ENCODE measurements at places on chromosomes 6 and 20.

DNA sequence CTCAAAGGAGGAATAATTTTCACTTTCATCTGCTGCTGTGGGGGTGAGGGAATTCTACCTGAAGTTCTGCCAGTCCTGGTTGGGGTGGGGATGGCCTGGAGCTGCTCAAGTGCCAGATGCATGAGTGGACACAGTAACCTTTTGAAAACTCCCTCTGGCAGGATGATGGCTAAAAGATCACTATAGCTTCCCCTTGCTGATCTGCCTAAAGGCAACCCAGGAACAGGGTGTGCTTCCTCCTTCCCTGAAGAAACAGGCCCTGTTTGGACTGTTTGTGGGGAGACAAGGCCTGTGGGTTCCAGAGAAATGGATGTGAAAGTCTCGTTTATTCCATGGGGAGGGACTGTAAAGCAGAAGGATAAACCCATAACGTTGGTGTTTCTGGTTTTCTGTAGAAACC is 176.9 kb downstream of the DTNBP1 start:
- DNase-seq: no peak

DNA sequence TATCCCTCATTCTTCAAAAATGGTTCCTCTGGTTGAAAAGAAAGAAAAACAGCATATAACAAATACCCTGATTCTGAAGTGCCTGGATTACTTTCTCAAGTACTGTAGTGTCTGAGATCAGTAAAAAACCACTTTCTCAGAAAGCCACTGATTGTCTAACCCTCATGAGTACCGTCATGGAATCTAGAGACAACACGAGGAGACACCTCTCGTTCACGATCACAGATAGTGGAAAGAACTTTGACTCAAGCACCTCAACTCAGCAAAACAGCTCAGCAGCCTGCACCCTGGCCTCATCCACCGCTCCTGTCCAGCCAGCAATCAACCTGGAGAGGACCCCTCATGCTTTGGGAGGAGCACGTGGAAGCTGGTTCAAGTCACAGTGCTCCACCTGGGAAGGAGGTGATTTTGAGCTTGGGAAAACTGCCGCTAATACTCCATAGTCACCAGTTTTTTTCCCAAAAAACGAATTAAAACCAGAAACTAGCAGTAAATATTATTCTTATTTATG is 1.0 kb downstream of the SCML4 start:
- no peak for DNase-seq

DNA sequence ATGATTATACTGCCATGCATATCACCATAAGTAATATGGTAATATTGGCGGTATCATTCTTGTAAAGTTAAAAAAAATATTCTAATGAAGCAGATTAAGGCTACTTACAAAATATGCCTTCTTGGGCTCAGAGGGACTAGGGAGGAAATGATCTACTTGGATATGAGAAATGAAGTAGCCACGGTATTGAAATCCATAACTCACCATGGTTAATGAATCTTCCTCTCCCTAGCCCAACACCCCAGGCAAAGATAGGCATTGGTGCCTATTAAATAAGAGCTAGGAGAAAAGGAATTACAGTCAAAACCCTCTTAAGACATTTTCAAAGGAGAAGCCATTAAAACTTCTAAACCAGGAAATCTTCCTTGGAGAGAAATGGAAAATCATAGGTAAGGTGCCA is 280.5 kb downstream of the TFAP2B start:
- no peak for DNase-seq

DNA sequence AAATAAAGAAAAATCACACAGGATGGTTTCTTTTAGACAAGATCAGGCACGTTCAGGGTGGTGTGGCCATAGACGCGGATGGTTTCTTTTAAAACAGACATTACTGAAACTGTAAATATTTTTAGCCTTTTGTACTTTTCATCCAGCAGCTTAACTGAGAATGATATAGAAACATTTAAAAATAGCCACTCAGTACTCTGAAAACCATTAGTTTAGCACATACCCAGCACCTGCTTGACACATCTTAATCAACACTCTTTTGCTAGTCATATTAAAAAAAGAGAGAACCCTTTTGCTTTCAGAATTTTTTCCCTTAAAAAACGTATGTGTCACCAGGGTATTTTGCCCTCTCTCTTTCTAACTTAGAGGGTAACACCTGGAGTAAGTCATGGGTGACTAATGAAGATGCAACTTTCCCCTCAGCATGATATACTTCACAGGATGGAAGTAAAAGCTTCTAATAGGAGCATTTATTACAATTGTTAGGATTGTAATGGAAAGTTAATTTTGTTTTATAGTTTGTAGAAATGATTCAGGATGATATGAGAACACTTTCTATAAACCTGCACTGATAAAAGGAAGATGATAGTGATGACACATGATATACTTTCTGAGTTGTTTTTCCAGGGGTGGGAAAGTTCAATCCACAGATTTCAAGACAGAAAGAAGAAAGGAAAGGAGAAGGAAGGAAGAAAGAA is 45.2 kb downstream of the BACH2 start:
- DNase-seq: no peak

DNA sequence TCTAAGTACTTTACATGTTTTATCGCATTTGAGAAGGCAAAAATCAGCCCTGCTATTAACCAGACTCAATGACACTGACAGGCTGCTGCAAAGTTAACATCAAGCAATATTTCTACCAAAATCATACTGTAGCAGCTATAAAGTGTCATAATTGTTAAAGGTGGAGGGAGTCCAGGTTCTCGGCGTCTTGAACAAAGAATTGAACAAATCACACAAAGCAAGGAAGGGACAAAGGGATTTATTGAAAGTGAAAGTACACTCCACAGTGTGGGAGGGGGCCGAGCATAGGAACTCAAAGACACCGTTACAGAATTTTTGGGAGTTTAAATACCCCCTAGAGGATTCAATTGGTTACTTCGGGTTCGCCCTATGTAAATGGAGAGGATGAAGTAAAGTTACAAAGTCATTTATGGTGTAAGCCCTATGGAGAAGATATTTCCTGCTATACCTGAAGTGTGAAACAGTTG is 12.9 kb upstream of the ZNF391 start:
- no peak for DNase-seq

GRCh38 chr6:122838060-122838780 is 49.2 kb downstream of the SMPDL3A start:
- no peak for DNase-seq

- DNase-seq: no peak
Measured at GRCh38 chr6:128121190-128121589, 220.3 kb upstream of the THEMIS start.

DNA sequence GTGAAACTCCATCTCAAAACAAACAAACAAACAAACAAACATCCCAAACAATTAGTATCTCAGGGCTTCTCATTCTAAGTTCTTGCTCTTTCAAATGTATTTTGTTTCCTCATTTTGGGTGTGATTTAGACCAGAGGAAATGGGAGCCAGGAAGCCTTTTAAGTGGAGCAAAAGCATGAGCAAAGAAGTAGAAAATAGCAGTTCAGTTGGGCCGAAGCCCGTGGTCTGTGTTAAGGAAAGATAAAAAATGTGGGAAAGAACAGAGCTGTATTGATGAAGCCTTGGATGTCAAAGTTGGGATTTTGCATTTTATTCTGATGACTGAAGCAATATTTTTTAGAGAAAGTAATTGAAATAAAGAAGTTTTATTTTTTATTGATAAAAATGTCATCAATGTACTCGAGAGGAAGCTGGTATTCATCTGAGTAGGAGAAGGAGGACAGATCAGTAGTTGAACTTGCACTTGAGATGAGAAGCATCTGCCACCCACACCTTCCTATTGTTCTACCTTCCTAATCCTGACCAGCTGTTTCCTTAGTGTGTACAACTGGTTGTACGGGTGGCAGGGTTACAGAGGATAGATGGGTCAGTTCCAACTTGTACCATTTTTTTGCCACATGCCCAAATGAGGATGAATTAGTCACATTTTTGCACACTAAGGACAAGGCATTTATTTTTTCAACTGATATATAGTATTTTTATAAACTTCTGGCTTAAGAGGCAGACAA is 56.1 kb downstream of the KIAA0408 start:
- DNase-seq: no peak

GRCh38 chr6:160513836-160514235 is 150.2 kb downstream of the LPA start:
- no peak for DNase-seq

- no peak for DNase-seq
Measured at GRCh38 chr6:113015249-113015648, 668.1 kb downstream of the RFPL4B start.

DNA sequence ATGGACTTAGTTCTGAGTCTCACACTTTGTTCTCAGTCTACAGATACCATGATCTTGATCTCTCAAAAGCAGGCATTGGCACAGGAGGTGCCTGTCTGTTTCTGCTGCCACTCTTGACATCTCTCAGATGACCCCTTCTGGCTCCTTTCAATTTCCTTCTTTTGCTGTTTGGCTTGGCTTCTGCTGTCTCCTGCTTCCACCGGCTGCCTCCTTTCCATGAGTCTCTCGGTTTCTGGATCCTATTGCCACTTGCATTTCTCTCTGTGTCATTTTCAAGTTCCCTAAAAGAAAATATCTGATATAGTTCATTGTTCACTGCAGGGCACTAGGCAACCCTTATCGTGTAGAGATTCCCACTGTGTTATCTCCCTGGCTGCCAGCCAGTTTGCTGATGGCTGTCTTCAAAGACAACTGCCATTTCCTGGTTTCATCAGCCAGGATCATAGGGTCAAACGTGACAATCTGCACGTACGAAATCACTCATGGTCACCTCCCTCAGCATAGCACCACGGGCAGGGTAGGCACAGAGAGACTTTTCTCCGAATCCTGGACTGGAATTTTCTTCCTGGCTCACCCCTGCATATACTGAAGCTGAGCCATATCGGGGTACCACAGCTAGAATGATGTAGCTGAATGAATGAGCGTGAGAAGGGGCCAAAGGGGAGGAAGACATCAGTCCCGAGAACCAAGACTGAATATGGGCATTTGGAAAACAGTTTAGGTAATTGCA is 144.6 kb upstream of the TMEM170B start:
- no peak for DNase-seq

- no peak for DNase-seq
Measured at GRCh38 chr20:19652591-19653026, 105.4 kb upstream of the RIN2 start.

DNA sequence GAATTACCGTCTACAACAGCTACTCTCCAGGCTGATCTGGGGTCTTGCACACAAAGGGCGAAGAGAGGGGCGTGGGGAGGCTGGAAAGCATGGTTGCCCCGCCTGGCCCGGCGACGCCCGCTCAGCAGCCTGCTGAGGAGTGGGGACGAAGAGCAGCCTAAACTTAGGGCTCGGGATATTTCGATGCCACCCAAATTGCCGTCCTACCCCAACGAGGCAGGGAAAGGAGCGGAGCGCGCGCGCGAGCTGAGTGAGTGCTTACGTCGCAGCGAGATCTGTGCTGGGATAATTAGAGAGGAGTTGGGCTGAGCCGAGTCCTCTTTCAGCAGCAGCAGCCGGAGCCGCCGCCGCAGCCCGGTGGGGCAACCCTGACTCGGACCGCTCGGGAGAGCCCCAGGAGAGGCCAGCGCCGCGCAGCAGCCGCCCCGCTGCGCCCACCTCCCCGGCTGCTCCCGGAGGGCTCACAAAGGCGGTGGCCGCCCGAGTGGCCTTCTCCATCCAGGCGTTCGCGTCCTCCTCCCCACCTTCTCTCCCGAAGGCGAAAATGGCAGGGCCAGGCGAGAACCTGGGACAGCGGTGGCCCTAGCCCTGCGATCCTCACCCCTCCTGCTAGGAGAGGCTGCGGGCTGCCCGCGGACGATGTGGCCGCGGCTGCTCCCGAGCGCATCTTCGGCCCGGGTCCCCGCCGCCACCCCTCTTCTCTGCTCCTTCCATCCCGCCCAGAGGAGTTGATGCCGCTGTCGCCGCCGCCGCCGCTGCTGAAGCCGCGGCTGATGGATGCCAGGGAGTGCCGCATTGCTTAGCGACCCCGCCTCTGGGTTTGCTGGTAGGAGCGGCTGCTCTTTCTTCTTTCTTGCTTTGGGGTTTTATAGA is at the start of gene CLVS2:
Gene CLVS2 (plus strand): TSS at position 315 of the 873 bp plus-strand sequence. CDS start 1,543 bp downstream, outside the sequence.
- DNase-seq: peak; percentile 66

GRCh38 chr20:57212534-57213276 is 53.7 kb downstream of the BMP7 start:
- peak; percentile 88 for DNase-seq

- DNase-seq: no peak
Measured at GRCh38 chr6:159929819-159930218, 39.0 kb downstream of the MAS1 start.

GRCh38 chr20:45387274-45387673 is 9.1 kb upstream of the TP53TG5 start:
- no peak for DNase-seq

- DNase-seq: peak; percentile 76
Measured at GRCh38 chr6:35057449-35058357, 83.4 kb downstream of the TCP11 start.

- peak; percentile 85 for DNase-seq
Measured at GRCh38 chr6:26550250-26550993, 12.3 kb downstream of the HMGN4 start.

DNA sequence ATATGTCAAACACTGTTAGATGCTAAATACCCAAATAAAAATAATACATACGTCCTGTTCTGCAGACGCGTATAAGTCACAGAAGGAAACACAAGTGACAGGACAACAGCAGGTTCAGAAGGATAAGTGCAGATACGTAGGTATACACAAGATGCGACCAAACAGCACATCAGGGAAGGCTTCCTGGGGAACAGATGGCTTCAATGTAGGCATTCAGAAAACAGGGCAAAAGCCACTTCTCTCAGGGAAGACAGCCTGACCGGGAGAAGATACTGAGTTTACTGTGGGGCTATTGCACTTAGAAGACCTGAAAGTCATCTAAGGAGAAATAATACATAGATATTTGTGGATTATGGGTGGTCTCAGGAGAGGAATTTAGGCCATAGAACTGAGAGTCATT is 1.9 kb downstream of the HLA-DPA1 start:
- no peak for DNase-seq

GRCh38 chr6:94045099-94045829 is 625.9 kb upstream of the EPHA7 start:
- DNase-seq: no peak

DNA sequence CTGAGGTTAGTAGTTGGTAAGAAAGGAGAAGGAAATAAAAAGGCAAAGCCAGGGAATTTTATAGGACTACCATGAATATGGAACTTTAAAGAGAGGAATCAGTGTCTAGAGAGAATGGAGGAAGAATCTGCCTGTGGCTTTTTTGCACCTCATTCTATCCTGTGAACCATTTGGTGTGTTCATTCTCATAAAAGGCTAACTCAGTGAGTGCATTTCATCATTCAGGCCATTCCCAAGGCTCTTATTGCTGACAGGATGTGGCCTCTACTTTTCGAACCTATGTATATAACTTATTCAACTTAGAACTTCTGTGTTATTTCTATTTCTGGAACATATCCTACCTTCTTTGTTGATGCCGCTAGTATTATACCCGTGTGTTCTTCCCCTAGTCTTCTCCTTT is 27.1 kb downstream of the HSF2 start:
- DNase-seq: no peak

DNA sequence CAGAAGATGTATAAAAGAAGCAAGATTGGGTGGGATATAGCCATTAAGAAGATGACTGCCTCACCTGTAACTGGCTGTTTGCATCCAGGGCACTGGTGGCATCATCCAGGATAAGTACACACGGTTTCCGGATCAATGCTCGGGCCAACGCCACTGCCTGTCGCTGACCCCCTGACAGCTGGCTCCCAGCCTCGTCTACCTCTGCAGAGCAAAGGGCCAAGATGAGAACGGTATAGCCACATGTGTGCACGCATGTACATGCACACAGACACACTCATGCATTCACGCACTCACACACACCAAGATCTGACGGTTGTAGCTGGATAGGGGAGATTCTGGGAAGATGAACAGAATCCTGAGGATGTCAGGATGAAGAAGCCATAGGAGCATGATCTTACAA is 3.2 kb upstream of the PSMB8 start:
- DNase-seq: no peak

GRCh38 chr20:43459022-43459942 is 1.6 kb downstream of the SRSF6 start:
- no peak for DNase-seq

GRCh38 chr20:54091120-54091480 is 20.7 kb upstream of the BCAS1 start:
- DNase-seq: no peak
